ENCODE measurements at places on chromosomes 7 and 10.

DNA sequence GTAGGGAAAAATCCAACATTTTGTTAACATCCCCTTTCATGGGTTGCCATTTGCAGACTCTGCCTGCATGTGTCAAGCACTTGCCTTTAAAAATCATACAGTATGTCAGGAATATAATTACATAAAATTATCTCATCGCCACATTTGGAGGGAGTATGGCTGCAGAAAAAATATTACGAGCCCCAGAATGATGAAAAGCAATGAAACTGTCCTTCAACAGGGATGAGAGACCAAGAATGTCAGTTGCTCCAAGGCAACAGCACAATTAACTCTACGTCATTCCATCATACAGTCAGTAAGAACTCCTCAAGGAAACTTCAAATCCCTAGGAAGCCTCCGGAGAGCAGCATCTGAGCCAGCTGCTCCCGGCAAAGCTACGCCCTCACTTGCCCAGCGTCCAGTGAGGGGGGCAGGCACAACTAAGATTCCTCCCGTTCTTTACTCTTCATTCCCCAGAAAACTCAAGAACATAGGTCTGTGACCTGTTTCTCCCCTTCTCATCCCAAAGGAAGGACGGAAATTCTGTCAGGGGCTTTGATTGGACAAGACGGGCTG lies 132.9 kb downstream of the ANLN start:
- DNase-seq: no peak

DNA sequence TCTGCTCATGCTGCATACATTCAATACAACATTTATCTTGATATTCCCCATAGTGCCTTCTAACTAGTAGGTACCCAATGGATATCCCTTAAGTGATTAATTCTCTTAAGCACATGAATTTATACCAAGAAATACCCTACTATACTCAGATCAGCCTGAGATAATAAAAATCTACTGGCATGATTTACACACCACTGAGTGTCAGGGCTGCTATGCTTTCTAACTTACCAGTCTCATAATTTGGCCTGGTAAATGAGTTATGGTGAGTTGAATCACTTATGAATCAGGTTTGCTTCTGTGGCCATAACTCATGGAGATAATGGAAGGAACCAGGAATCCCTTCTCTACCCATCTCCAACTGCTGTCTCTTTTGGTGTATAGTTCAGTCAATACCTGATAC lies 122.8 kb downstream of the THSD7A start:
- no peak for DNase-seq

GRCh38 chr7:149584009-149584408 lies 86.4 kb upstream of the ZNF746 start:
- no peak for DNase-seq

DNA sequence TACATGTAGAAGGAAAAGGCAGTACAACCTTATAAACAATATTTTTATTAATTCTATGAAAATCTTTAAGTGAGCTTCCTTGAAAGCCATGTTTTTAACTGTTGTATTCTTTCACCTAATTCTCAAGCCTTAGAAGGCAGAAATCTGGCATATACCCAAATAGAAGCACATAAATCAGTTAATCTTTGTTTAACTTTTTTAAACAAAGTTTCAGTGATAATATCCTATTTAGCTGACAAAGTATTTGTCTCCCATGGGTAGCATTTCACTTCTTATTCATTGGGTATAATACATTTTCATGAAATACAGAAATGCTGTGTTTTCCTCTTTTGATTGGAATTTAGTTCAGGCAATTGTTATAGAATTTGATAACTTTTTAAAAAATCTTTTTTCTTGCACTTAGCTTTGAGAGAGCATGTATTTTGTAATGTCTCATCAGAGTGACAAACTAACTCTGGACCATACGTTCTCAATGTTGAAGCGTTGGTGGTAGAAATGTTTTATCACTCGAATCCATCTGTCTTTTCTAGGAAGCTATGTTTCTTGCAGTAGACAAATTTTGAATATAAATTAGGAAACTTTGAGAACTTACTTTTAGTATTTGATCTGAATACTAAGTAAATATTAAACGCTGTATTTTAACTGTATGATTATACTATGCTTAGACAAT lies 78.1 kb downstream of the CREM start:
- DNase-seq: no peak

- DNase-seq: no peak
These were observed 88.0 kb downstream of the SNX10 start for GRCh38 chr7:26379711-26380110.

GRCh38 chr10:46225597-46225996 lies 61.2 kb upstream of the ANTXRL start:
- DNase-seq: no peak

Data from fibroblast of skin of back (primary cell).